ENCODE measurements at places on chromosomes 4 and X.

DNA sequence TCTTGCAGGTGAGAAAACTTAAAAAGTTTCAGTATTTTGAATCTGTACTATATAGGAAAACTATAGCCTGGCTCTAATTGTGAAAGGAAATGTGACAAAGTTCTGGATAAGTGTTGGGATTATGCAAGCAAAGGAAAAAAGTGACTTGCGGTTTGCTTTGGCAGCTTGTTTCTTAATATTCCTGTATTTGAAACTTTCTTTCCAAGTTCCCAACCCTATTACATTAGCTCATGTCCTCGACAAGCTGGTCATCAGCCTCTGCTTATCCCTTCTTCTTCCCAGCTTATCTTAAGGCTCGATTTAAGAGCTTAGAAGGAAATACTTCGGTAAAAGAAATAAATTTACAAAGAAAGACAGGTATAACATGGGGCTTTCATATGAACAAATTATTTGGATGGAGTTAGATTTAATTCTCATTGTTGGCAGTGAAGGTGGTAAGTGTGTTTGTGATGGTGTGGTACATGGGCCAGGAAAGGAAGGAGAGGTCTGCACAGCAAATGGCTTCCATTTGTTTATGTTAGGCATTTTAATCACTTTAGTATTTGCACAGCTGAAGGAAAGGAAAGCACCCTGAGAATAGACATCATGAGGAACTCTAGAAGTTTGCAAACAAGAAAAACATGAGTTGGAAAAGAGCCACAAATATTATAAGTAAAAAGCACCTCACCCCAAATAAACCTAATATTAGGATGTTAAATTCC lies 5.1 kb upstream of the MYOZ2 start:
- DNase-seq, result no peak

DNA sequence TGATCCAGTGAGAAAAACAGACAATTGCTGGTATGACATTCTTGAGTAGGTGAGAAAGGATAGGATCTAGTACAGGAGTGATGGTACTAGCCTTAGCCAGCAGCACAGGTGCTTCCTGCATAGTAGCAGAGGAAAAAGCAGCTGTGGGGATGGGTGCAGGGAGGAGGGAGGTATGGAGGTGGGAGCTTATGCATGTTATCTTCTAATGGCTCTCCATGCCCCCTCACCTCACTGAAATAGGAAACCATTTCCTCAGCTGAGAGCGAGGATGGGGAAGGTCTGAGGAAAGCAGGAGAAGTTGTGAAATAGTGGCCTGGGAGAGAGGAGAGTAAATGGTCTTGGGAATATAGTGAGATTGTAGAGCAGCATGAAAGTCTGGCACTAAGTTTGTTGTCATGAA lies 136.3 kb downstream of the TMEM164 start:
- DNase-seq, result no peak

DNA sequence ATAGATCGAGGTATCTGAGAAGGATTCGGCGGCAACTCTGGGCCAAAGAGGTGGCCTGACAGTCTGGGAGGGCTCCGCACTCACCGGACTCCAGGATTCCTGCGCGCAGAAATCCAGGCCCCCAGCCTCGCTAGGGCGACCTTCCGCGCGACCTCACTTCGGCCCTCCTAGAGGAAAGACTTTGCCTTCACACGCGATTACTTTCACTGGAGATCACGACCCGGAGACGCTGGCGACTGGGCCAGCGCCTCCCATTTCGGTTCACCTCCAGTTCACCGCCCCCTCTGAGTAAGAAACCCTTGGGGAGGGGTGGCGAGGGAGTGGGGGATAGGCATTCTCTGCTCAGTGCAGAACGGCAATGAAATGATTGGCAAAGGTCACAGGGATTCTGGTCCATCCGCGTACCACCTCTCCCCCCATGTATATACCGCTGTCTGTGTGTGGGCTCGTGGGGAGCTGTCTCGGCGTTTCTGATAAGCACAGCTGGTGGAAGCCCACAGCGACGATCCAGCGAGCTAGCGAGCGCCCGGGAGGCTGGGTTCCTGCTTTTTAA lies 2.5 kb downstream of the POU3F4 start:
- DNase-seq, result no peak

- no peak for DNase-seq
Observed at GRCh38 chrX:105299286-105299685, 78.8 kb upstream of the TEX13A start.

GRCh38 chr4:16667464-16667863 lies 231.0 kb downstream of the LDB2 start:
- DNase-seq, result peak; percentile 95

DNA sequence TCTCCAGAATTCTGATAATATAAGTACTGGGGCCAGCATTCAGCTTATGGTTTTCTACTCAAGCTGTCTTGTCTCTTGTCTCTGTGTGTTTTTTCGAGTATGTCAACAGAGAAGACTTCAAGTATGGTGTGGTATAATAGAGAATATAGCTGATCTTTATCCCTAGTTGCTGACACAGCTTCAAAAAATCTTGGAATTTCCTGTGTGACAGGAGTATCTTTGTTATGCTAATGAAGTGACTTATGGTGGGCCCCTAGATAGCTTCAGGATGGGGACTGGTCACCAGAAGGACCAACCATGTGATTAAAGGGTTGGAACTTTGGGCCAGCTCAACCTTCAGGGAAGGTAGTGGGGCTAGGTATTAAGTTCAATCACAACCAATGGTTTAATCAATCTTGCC lies 2.9 kb downstream of the GPRASP3 start:
- no peak for DNase-seq

- no peak for DNase-seq
Observed at GRCh38 chr4:27412613-27413012, 552.0 kb downstream of the STIM2 start.

- DNase-seq, result no peak
Observed at GRCh38 chr4:122702939-122703338, 29.6 kb upstream of the BBS12 start.

- DNase-seq, result no peak
Observed at GRCh38 chr4:138671106-138671505, 344.5 kb upstream of the NOCT start.

- DNase-seq, result no peak
Observed at GRCh38 chr4:123338715-123339114, 57.9 kb upstream of the SPRY1 start.

DNA sequence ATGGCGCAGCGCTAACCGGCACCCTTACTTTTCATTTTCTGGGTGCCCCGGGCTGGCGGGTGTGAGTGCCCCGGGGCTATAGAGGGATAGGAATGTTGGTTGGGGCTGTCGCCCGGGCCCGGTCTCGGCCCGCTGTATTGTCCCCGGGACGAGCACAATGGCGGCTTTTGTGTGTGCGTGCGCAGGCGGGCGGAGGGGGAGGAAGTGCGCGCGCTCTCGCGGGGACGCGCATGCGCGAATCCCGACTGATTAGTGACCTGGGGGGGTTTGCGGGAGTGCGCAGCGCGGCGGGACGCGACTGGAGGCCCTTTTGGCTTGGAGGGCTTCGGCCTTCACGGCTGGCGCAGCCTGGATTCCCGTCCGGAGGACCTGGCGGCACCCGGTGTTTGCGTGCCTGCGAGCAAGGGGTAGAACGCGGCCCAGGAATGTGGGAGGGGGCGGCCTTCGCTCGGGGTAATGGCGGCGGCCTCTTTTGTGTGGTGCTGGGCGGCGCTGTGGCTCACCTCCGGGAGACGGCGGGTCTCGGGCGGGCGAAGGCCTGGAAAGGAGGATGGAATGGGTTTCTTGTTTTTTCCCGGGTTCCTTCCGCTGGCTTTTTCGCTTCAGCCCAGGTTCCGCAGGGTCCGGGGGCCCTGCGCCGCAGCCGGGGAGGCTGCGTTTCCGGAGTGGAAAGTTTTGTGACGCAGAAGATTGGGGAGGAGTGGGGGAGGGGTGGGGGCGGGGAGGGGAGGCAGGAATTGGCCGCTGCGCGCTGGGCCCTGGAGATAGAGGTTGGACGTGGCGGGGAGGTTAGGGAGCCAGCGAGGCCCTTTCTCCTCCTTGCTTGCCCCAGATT lies 618 bp downstream of the DDX3X start:
- peak; percentile 64 for DNase-seq

GRCh38 chr4:38173935-38174518 lies 213.8 kb downstream of the PTTG2 start:
- DNase-seq, result no peak

All from fibroblast of skin of abdomen (primary cell).